NCI-H1694 (cell line): ENCODE measurements at places on chromosomes 1 and 21.

DNA sequence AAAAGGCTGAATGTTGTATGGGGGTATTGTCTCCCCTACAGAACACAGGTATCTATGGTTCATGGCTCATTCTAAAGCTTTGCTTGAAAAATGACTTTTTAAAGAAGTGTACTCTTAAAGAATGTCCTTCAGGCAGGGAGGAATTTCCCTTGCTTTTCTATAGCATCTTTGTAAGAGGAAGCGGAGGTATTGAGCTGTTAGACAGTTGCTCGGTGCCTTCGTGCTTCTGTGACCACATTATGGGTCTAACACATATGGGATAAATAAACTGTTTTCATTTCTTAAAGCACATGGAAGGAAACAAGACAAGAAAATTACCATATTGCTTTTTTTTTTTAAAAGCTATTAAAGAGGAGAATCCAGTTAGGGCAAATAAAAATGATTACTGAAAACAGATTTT, 182.9 kb downstream of the NTNG1 start:
- DNase-seq, result no peak

DNA sequence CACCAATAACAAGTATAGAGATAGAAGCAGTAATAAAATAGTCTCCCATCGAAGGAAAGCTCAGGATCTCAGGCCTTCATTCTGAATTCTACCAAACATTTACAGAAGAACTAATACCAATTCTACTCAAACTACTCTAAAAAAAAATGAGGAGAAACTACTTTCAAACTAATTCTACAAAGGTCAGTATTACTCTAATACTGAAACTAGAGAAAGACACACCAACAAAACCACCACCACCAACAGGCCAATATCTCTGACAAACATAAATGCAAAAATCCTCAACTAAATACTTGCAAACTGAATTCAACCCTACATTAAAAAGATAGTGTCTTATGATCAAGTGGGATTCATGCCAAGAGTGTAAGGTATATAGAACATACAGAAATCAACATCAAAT, 1078.4 kb downstream of the KCNT2 start:
- no peak for DNase-seq

DNA sequence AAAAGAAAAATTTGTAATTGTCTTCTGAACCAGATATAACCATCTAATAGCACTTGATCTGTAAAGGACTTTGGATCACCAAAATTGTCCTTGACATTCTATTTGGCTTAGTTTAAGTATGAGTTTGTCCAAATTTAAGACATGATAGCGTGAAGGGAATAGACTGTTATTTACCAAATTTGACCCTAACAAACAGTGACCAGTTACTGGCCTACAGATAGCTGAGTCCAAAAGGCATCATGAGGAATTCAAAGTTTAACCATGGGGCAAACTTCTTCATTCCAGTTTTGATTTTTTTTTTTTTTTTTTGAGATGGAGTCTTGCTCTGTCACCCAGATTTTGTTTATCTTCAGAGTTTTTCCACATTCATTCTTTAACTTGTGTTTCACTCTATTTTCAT, 38.5 kb downstream of the CLIC4 start:
- no peak for DNase-seq

DNA sequence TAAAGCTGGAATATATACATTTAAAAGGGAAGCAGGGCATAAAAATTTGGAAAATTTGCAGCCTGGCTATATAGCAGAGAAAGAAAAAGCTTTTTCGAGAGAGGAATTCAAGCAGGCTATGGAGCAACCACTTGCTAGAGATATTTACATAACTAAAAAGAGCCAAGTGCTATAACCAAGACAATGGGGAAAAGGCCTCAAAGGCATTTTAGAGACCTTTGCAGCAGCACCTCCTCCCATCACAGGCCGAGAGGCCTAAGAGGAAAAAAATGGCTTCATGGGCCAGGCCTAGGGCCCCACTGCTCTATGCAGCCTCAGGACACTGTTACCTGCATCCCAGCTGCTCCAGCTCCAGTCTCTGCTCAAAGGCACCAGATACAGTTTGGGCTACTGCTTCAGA, 37.0 kb downstream of the CAPN9 start:
- no peak for DNase-seq

DNA sequence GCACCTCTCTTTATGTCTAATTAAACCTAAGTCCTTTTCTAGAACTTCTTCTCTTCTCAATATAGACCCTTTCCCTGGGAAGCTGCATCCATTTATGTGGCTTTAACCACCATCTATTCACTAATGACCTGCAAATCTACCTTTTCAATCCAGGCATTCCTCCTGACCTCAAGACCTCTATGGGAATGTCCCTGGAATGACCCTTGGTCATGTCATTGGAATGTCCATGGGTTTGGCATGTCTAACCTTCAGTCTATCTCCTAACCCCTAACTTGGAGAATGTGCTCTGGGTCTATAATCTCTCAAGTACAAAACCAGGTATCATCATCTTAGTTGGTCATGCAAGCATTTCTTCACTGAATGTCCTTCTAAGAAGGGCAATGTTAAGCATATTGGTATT, 196.1 kb downstream of the KCNH1 start:
- no peak for DNase-seq

DNA sequence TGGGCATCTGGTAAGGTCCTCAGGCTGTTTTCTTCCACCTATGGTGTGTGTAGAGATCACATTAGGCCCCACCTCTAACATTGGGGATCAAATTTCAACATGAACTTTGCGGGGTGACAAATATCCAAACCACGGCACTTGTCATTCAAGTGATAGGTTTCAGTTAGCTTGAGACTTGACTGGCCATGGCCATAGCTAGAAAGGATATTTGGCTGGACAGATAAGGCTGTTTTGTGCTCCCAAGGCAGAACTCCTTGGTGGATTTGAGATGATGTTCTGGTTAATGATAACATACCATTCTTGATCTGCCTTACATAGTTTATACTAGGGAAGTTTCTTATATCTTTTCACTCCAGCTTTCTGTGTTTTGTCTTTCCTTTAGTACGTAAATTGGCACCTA, 48.5 kb downstream of the CELF3 start:
- no peak for DNase-seq

GRCh38 chr1:21468599-21468998, 28.7 kb downstream of the NBPF3 start:
- DNase-seq, result no peak

DNA sequence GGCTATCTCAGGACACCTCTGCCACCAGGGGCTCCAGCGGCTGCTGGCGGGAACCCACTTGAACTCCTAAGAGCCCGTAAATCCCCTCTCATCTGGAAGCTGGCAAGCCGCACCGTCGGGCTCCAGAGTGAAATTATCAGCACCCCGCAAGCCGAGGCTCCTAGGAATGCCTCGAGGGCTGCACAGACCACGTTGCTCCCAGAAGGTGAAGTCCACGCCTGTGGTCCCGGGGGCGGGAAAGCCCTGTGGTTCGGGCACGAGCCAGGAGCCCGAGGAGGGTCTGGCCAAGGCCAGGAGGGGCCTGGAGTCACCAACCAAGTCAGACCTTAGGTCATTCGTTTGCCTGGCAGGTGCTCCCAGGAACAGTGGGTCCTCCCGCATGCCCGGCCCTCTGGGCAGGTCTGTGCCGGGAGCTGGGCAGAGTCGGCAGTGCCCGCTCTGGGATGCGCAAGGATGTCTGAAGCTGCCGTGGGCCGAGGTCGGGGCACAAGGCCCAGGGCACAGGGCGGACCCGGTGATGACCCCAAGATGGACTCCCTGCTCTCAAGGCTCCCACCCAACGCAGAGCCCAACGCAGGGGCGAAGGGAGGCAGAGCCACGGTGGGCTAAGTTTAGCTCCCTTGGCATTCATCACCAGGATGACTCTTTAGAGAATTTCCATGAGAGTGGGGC, 8.9 kb downstream of the ACTRT2 start:
- DNase-seq, result no peak

DNA sequence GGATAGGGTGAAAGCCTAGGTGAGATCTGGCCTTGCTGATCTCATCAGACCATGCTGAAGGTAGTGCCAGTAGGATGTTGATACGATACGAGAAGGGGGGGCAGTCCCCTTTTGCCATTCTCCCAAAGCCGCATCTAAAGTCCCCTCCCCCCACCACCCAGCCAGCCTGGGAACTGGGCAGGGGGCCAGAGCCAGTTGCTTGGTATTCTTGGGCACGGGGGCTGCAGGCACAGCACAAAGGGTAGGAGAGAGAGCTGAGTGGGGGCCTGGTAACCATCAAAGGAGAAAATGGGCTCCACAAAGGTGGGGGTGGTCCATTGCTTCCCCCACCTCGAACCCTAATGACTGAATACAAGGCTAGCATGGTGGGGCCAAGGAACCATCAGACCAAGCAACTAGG, 5.4 kb downstream of the PEA15 start:
- no peak for DNase-seq

DNA sequence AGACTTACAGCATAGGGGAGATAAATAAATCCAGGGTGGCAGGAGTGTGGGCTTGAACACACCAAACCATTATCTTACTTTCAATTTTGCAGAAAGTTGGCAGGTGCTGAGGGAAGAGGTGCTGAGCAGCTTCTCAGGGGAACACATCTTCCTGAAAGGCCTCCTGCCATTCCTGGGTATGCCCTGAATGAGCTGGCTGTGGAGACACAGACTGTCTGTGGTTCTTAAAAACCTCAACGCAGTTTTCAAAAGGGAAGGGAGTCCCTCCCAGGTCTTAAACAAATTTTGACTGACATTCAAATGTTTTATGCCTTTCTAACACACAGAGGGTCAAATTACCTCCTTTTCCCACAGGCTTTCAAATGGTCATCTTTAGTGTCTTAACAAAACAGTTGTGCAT, 166.9 kb downstream of the TNFSF18 start:
- no peak for DNase-seq

GRCh38 chr1:227792216-227793078, 23.0 kb upstream of the PRSS38 start:
- DNase-seq, result no peak

GRCh38 chr21:39153373-39153772, 29.9 kb downstream of the PSMG1 start:
- no peak for DNase-seq

GRCh38 chr1:159341736-159342135, 39.6 kb downstream of the FCER1A start:
- no peak for DNase-seq
